ENCODE measurements at places on chromosomes 4 and X.

GRCh38 chr4:119310826-119311225 lies 11.1 kb downstream of the FABP2 start:
- DNase-seq: no peak

- DNase-seq: no peak
Observed at GRCh38 chrX:109990582-109991276, 12.2 kb upstream of the TMEM164 start.

DNA sequence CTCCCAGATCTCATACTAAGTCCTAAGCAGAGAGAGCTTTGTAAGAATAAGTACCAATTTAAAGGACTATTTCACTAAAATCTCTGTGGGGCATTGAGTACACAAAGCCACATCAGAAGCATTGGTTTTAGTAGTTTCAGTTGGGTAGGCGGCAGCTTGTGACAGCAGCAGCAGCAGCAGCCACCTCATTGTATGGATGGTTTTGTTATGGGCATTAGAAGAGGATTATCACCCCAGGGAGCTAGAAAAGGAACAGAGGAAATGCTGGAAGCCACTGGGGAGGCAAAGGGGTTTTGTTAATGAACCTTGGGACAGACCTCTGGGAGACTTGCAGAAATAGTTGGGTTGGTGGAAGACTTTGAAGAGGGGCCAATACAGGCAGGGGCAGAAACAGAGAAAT lies 93.9 kb upstream of the FRMPD3 start:
- DNase-seq: no peak

GRCh38 chrX:154732421-154733065 lies 18.3 kb downstream of the GAB3 start:
- no peak for DNase-seq

- no peak for DNase-seq
Observed at GRCh38 chr4:121219227-121219626, 55.1 kb upstream of the TNIP3 start.
